ENCODE measurements at places on chromosomes 6 and 20.

DNA sequence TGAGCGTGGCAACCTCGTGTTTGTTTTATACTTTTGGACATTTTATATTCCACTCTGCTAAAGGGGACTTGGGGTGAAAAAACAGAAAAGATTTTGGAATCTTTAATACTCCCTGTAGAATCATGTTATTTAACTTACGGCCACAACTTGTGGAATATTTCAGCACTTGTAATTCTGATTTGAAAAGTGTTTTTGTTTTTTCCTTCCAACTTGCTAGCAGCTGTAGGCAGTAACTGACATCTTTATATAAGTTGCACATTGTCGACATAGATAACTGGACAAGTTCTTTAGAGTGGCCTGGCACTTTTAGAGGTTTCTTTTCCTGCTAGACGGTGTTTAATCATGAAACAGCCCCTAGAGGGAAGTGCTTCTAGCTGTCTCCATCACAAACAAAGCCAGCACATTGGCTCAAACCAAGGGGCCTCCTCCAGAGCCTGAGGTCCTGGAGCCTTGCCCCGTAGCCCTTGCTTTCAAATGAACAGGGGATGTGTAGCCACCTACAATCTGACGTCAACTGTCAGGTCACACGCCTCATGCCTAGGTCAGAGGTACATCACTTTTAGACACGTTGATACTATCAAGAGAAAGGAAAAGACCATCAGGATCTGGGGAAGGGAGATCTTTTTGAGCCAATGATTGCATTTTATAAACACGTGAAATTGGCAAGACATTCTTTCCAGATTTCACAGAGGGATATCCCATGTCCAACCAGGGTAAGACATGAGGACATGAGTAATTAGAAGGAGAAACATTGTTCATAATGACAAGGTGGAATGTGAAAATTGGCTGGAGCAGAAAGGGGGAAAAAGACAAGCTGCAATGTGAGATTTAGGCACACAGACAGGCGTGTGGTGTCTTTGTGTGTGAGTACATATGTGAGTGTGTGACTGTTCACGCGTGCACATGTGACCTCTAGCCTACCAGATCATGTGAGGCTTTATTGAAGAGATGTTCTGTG, 92.1 kb downstream of the TXNDC5 start:
- DNase-seq, result no peak

DNA sequence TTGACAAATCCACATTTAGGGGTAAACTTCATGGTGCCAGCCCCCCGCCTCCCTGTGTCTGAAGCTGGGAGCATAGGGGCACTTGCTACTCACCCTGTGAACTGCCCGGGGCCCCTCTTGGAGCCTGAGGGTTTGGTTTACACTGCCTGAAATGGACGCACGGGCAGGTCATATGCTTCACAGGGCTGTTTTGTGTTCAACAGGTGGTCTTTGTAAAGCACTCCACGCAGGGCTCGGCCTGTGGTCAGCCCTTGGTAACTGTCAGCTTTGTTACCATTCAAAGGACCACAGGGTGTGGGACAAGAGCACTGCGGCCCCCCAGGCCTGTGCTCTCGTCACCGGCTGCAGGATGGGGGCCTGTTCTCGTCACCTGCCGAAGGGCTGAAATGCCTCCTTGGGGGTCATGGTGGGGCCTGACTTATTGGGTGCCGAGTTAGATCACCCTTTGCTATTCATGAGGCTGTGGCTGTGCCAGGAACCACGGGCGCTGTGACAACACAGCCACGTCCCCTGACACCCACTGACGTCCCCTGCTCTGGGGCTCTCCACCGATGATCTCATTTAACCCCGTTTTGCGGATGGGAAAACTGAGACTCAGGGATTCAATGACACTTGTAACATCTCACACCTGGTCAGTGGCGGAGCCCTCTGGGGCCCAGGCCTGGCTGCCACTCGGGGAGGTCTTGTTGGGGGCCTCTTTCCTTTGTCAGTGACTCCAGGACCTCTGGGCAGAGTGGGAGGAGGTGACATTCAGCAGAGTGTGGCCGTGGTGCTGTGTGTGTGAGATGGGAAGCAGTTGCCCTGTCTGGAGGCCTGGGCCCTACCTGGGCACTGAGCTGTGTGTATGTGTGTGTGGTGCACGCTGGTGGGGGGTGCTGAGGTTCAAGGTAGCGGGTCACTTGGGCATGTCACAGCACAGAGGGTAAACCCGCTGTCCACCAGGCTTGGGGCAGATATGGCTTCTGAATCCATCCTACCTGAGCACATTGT, 24.9 kb downstream of the ZBP1 start:
- no peak for DNase-seq

GRCh38 chr6:140045116-140045515, 670.7 kb upstream of the CITED2 start:
- no peak for DNase-seq

GRCh38 chr6:136228814-136229213, 21.3 kb downstream of the MTFR2 start:
- no peak for DNase-seq

DNA sequence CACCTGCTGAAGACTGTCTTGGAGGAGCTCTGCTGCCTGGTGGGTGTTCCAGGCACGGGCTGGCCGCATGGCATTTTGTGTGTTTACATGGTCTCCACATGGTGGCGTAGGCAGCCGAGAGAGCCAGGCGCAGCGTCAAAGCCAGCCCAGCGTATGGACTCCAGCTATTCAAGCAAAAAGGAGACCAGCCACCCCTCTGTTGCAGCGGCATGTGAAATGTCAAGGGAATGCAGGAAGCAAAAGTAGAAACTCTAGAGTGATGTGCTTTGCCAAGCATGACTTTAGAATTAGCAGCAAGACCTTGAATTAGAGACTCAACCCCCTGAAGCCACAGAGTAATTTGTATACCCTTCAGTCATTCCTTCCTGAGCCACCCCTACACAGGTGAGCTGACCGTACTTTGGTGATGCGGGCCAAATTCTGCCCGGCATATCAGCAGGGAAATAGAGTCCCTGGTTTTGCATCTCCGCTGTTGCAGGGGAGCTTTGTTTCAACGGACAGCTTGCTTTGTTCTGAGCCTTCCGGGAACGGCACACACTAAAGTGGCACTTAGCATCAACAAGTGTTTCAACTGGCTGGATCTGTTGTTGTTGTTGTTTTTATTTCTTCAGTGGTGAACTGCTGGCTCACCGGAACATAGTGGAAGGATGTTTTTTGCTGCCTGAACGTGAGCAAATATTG, 48.5 kb downstream of the FNDC1 start:
- DNase-seq, result peak; percentile 59

DNA sequence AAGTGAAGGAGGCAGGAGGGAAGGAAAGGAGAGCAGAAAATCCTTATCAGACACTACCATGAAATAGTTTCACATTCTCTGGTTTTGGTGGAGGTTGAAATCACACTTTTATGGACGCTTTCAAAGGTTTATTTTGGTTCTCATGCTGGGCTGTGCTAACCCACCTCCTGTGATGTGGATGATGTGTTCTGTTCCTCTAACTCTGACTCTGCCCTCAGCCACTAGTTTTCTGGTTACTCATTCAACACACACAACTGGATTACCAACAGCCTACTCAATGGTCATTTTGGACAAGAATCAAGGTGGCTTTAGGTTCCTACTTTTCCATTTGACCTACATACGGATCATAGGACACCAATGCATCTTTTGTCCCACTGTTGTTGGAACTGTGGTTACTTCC, 522.1 kb upstream of the BTBD3 start:
- no peak for DNase-seq

- no peak for DNase-seq
These were observed 24.5 kb downstream of the SRSF3 start for GRCh38 chr6:36618366-36619355.

GRCh38 chr20:22418738-22419137, 165.6 kb downstream of the FOXA2 start:
- no peak for DNase-seq

DNA sequence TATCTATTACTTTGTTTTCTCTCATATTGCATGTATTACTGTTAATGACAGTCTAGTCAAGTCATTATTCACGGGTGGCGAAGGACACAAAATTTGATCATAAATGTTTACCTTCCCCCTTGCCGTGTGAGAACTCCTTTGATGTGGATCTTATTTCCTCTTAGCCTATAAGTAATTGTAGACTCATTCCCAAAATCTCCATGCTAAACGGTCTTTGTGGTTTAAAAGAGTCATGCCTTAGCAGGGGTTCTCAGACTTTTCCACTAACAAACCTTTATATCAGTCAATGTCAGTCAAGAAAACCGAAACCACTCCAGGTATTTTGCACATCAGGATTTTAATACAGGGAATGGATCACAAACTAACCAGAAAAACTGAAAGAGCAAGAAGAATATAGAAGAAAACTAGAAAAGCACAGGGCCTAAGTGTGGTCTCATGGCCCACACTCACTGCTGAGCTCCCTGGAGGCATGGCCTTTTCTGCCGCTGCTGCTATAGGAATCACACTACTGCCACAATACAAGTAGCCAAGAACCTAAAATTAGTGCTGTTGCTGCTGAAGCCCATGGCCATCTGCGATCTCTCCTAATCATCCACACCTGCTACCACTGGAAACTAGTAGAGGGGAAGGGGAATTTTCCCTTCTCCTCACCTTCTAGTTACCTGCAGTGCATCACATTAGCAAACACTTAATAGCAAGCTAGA, 186.0 kb upstream of the POU3F2 start:
- DNase-seq, result no peak

DNA sequence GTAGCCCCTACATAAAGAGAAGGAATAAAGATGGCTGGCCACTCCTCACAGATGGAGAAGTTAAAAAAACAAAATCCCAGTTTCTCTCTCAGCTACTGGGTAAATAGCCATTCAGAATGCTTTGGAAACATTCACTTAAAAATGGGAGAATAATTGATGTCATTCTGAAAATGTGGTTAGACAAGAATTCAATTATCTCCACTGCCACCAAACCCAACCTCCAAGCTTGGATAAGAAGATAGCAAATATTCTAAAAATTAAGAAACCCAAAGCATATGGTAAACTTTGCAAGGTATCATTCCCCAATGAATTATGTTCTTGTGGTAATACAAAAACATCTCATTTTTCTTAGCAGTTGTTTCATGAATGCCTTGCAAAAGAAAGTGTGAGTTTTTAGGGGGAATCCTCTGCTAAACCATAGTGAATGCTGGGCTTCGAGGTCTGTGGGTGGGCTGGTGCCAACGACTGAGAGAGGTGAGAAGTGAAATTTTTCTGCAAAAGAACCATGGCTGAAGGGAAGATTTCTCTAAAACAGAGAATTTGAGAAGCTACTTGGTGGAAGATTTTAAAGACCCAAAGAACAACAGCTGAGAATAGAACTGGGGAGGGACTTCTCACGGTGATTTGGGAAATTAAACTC, 497.9 kb upstream of the JARID2 start:
- no peak for DNase-seq

DNA sequence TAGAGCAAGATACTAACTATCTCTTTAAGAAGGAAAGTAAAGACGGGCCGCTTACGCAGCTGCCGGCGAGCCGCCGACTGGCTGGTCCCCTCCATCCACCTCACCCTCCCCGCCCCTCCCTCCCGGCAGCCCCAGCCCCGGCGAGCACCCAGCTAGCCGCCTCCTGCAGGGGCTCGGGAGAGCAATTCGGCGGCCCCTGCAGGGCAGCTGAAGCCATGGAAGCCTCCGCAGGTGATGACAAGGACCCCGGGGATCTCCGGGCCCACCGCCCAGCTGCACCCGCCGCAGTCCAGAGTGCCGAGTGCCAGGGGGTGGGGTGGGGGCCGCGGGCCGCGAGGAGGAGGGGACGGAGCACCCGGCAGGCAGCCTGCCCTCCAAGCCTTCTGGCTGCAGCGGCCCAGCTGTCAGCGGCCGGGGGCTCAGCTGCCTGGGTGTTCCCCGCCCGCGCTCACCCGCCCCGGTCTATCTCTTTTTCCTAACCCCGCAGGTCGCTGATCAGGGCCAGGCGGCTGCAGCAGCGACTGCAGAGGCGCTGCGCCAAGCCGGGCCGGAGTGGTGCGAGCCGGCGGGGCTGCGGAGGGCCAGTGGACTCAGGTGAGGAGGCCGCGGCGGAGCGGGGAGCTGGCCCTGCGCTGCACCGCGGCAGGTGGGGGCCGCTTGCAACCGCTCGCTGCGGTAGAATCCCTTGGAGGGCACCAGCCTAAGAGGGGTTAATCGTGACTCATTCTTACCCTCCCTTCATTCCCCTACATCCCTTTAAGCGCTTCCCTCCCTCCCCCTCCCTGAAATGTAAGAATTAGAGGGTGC, at the start of gene SNPH:
SNPH (plus strand) TSS at position 128 of the 807 bp plus-strand sequence. CDS start 29,946 bp downstream, outside the sequence.
- no peak for DNase-seq

DNA sequence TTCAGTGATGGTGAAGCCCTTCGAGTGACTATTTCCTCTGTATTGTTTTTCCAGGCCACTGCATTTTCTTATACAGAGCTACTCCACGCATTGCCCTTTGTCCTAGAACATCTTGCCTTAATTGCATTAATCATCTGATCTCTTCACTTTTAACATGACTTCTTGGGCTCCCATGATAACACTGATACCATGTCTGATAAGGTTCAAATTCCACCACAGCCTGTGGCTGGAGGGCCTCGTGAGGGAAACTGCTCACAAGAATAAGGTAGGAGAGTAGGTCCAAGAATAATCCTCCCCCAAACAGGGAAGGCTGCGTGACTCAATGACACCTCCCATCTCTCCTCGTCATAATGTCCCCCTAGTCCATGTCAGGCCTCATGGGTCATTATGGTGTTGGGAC, 165.5 kb upstream of the ECI2 start:
- DNase-seq, result no peak

GRCh38 chr20:1718604-1719384, 61.2 kb upstream of the SIRPG start:
- DNase-seq, result no peak

GRCh38 chr6:122754191-122754731, 25.3 kb upstream of the FABP7 start:
- peak; percentile 35 for DNase-seq

DNA sequence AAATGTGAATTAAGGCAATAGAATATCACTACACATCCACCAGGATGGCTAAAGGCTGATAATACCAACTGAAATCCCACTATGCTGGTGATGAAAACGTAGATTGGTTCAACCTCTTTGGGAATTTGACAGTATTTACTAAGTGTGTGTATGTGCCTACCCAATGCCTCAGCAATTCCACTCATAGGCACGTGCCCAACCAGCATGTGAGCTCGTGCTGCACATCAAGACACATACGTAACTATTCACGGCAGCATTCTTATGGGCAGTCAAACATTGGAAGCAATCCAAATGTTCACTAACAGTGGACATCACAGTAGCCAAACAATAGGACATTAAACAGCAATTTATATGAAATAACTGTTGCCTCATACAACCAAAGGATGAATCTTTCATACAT, 15.7 kb upstream of the AFDN start:
- DNase-seq, result no peak

- no peak for DNase-seq
These were observed 1159.8 kb upstream of the EYS start for GRCh38 chr6:66866801-66867200.

DNA sequence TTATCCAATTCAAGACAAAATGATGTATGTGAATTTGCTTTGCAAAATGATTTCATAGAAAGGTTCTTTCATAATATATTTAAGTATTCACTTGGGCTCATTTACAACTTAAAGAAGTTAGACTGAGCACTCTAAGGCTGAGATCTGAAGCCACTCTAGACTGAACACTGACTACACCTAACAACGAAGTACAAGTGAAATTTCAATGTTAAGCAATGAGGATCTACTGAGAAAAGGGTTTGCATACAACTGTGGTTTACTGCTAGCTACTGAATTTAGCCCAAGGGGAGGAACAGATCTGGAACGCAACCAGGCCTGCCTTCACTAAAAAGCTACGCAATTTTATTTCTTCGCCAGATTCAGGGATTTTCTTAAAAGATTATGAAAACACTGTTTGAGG, 106.4 kb downstream of the MBOAT1 start:
- no peak for DNase-seq

Measured in COLO829 (cell line).